Dermis microvascular lymphatic vessel endothelial cell (primary cell): ENCODE measurements at places on chromosomes 16 and 17. TPM values are rescaled to one million over a fixed set of nuclear protein-coding genes. Genes with fewer than 3 reads are reported as not detected.

Gene HBA1
- total RNA-seq = not detected in 2 replicates

Gene DLX4
- not detected in 2 replicates for total RNA-seq

Gene PIGS
- 44.2 and 56.3 TPM in 2 replicates for total RNA-seq

Gene ABI3
- total RNA-seq = 10.0 and 16.9 TPM in 2 replicates

Gene ABCC11
- total RNA-seq = not detected in 2 replicates

Gene HES7
- total RNA-seq = under 0.01 TPM in 1 of 2 replicates, not detected in the other

Gene ITGAX
- 0.63 and 0.64 TPM in 2 replicates for total RNA-seq

Gene KRT32
- not detected in 2 replicates for total RNA-seq
